ENCODE measurements at places on chromosomes 5 and 9. TPM values are rescaled to one million over a fixed set of nuclear protein-coding genes. Genes with fewer than 3 reads are reported as not detected.

CARD9 gene
- 0.90 TPM for total RNA-seq

PCDHB8 gene
- 0.30 TPM for total RNA-seq

IL31RA gene
- total RNA-seq = 1.3 TPM

ANKRD18A gene
- 8.7 TPM for total RNA-seq

CTXN3 gene
- not detected for total RNA-seq

FOXD4L6 gene
- not detected for total RNA-seq

ENTREP1 gene
- total RNA-seq = 0.70 TPM

GTF2H2C gene
- total RNA-seq = 32.0 TPM

TCOF1 gene
- 75.9 TPM for total RNA-seq

CER1 gene
- total RNA-seq = not detected

Measured in A549 treated with Hydrocortisone at 1 μM for 4 hours (cell line).